ENCODE measurements at places on chromosomes 5 and 9.

GRCh38 chr9:121815084-121815483 is 163.7 kb downstream of the DAB2IP start:
- no peak for DNase-seq

DNA sequence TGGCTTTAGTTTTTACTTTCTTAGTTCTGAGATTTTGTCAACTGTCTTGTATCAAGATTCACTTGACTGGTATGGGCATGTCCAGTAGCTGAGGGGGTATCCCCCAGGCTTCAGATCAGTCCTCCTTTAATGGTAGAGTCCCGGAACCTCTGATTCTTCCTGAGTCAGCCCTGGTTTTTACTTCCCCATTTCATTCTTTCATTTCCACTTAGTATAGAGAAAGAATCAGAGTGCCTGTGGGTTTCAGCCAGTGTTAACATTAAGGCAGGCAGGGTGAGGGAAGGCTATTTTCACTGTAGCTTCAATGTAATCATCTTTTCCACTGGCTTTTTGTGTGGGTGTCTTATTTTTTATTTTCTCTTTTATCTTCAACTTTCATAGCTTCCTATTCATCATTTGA is 8.3 kb upstream of the COMMD10 start:
- no peak for DNase-seq

DNA sequence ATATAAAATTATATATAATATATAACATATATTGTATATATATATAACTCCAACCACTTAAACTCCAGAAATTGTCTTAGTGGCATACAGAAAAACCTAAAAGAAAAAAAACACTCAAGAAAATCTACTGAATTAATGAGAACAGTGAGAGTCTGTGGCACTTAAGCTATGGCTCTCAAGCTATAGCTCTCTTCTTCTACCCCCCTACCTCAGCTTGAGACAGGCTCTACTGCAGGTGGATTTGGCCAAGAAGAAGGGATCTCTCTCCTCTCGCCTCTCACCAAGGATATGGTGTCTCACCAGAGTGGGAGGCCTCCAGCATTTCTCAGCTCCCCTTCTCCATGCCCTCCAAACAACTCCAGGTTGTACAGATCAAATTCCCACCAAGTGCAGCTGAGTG is 64.5 kb upstream of the DAB2 start:
- DNase-seq, result no peak

GRCh38 chr5:31701642-31702299 is 62.8 kb downstream of the PDZD2 start:
- DNase-seq, result no peak

DNA sequence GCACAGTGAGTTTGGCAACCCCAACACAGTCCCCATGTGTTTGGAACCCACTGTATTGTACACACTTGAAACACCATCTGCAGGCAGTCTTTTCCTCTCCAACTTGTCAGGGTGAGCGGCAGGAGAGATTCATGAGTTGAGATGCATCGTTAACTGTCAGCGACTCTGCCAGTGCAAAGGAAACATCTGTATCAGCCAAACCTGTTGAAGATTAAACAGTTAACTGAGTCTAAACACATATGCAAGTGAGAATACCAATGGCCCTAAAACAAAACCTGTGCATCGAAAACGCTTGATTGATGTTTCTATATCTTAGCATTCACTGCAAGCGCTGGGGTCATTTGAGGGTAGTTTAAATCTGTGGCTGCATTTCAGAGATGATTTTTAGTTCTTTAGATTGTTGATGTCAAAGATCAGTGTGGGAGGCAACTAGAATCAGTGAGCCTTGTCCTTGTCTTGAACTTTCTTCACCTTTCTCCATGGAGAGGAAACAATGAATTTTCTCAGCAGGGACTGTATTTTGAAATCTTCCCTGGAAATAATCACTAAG is 41.3 kb upstream of the PAM start:
- peak; percentile 32 for DNase-seq

- DNase-seq, result peak; percentile 13
These were observed 101.0 kb downstream of the TMEM232 start for GRCh38 chr5:110625376-110625999.

DNA sequence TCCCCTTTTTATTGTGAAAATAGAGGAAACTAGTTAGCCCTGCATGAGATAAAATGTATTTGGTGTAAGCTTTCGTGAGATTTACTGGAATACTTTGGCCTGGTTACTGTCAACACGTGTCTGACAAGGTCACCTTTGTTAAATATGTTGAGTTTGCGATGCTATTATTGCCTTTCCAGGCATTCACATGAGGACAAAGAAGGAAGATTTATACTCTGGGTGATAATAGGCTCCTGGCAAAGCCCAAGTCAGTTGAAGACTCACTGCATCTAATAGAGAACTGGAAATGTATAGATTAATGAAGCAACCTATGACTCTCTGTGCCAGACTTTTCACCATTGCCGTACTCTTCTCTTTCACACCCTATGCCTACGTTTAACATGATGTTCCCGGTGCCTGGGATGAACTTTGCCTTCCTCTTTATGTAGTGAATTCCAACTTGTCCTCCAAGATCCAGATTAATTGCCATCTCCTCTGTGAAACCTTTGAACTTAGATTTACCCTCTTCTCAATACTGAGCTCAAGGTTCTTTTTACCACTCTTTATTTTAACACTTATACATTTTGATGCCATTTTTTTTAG is 33.9 kb downstream of the ITGA2 start:
- no peak for DNase-seq

- DNase-seq, result no peak
These were observed 1.2 kb upstream of the AGPAT2 start for GRCh38 chr9:136688274-136689107.

GRCh38 chr5:172156541-172156994 is 31.5 kb downstream of the STK10 start:
- DNase-seq, result no peak

GRCh38 chr9:109256336-109256735 is 64.5 kb downstream of the EPB41L4B start:
- DNase-seq, result no peak

GRCh38 chr5:151295791-151296477 is 7.6 kb downstream of the SLC36A3 start:
- no peak for DNase-seq

DNA sequence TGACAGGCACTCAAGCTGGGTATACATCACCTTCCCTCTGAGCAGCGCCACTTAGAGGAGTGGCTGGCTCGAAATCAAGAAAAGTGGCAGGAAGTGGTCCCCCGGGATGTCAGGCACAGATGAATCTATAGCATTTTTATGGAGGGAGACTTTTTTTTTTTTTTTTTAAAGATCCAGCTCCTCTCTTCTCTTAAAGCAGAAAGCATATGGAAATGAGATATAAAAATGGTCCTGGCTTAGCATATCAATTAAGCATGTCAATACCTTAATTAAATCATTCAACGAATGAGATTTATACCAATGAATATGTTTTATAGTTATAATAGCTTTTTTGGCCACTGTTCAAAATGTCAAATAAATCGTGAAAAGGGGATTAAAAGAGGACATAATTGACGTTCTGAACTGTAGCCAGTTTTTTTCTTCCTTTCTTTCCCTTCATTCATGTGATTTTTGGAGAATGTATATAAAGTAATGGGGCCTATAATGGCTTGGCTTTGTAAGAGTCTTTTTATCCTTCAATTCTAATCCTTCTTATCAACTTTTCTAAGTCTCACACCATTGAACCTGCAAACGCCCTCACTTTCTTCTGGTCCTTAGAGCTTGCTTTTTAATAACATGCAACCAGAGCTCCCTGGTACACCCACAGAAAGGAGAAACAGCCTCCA is 319.2 kb upstream of the PANK3 start:
- no peak for DNase-seq
